ENCODE measurements at places on chromosomes 7 and 10. TPM values are rescaled to one million over a fixed set of nuclear protein-coding genes. Genes with fewer than 3 reads are reported as not detected.

H2BK1 gene
- total RNA-seq: not detected

GRCh38 chr10:16182688-16183087 lies 254.1 kb upstream of the PTER start:
- DNase-seq: no peak

- no peak for DNase-seq
Observed at GRCh38 chr10:122786269-122786668, 59.4 kb downstream of the CUZD1 start.

GRCh38 chr7:68321776-68322496 lies 1276.3 kb upstream of the AUTS2 start:
- DNase-seq: no peak

GRCh38 chr10:33215154-33215553 lies 119.3 kb downstream of the NRP1 start:
- no peak for DNase-seq

GRCh38 chr7:91325726-91326125 lies 61.5 kb downstream of the FZD1 start:
- no peak for DNase-seq

Data from CD4-positive, alpha-beta T cell (primary cell).